CD4-positive, alpha-beta T cell treated with Interleukin-15 for 1 hour (primary cell): ENCODE measurements at places on chromosomes 13 and 19.

GRCh38 chr19:34319785-34320184 is 45.2 kb upstream of the GPI start:
- no peak for DNase-seq

DNA sequence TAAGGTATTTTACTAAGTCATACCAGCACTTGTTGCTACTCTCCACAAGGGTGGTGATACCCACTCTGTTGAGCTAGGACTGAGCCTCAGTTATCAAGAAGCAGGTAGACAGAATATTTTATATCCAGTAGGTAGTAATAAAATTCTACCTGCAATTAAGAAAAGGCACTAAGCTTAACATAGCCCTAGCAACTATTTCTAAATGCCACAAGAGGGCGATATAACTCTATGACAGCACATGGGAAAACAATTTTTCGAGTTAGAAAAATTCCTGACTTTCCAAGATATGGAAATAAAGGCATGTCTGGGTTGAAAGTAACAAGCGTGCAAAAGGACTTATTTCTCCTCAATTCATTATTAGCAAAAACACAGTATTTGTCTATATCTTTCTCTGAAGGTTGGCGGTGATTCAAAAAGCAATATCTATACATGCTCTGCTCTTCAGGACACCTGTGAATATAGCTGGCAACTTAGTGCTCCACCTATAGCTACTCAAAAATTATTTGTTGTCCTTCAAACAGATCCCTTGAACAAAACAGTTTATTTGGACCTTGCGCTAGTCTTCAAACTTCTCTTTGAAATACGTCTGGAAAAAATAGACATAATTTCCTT is 14.7 kb downstream of the CCDC169 start:
- DNase-seq: no peak

- no peak for DNase-seq
Measured at GRCh38 chr13:67950603-67951002, 720.5 kb upstream of the PCDH9 start.

DNA sequence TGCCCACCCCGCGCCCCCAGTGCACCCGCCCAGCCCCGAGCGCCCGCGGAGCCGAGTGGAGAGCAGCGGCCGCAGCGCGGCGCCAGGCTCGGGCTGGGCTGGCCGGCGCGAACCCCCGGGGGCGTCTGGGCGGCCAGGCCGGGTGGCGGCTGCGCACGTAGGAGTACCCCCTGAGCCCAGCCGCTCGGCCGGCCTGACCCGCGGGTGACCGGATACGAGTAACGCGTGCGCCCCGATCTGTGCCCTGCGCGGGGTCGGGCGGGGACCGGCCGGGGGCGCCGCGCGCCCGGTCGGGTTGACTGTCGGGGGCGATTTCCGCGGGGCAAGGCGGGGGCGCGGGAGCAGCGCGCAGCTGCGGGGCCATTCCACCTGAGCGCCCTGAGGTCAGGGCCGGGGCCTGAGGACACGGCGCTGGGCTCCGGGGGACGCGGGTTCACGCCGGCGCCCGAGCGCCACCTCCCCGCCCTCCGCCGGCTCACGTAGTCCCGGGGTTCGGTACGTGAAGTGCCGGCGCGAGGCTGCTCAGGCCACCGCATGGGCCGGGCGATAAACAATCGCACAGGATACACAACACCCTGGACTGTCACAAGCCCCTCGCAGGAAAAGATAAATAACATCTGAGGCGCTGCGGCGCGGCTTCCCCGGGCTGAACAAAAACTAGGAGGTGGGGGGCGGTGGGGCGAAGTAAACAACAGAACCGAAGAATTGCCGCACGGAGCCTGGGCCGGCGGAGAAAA is 37.6 kb upstream of the FLT1 start:
- DNase-seq: no peak

- no peak for DNase-seq
Measured at GRCh38 chr13:109272595-109273325, 513.6 kb downstream of the IRS2 start.

DNA sequence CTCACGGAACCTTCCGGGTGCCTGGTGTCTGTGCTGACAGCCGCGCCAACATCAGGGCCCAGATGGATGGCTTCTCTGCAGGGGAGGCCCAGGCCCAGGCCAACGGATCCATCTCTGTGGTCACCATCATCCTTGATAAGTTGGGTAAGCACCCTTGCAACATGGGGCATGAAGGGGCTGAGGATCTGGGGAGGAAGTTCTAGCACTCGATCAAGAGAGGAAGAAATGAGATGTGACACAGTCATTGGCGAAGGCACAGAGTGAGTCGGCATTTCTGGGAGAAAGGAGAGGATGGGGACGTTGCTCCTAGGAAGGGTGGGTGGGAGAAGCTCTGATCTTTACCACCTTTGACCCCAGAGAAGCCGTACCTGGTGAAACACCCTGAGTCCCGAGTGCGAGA is 4.4 kb downstream of the CILP2 start:
- DNase-seq: no peak

GRCh38 chr13:64850017-64850416 is 2380.1 kb downstream of the PCDH9 start:
- DNase-seq: no peak

DNA sequence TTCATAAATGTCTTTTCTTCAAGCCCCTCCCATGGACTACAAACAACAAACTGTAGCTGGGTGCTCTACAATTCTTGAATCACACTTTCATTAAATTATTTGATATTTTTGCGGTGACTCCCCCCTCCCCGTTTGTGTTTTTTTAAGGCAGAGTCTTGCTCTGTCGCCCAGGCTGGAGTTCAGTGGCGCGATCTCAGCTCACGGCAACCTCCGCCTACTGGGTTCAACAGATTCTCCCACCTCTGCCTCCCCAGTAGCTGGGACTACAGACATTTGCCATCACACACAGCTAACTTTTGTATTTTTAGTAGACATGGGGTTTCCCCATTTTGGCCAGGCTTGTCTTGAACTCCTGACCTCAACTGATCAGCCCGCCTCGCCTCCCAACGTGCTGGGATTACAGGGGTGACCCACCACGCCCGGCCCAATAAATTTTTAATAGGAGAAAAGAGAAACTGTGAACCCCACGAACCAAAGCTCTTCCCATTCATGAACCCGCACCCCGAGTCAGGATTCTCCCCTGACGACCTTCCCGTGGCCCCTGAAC is 703 bp downstream of the ZNF506 start:
- DNase-seq: peak; percentile 36

DNA sequence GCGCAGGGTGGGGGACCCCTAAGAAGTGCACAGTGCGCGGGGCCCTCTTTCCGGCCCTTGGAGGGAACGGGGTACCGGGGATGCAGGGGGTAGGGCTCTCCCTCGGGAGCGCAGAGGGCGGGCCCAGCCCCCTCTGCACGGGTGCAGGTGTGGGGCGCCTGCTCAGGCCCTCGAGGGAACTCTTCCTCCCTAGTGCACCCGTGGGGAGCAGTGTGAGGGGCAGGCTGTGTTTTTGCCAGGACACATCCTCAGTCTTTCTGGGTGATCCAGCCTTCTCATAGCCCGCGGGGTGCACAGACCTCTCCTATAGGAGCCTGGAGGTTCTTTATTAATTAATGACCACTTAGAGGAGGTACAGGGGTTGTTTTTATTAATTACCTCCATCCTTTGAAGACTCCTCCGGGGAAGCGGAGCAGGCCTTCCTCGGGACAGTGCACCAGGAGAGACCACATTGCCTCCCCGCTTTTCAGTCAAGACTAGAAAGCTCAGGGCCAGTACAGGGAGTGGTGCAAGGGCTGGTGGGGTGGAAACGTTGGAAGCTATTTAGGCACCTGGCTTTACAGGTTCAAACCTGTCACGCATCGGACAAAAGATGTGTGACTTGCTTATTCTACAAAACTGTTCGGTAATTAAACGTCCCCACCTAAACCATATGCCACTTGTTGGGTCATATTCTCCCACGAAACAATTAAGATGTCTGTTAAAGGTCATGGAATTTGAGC is 598 bp upstream of the GJB6 start:
- DNase-seq: no peak

- no peak for DNase-seq
Measured at GRCh38 chr19:29880498-29881081, 61.4 kb upstream of the URI1 start.

GRCh38 chr19:44574186-44574950 is 39.0 kb upstream of the IGSF23 start:
- no peak for DNase-seq

DNA sequence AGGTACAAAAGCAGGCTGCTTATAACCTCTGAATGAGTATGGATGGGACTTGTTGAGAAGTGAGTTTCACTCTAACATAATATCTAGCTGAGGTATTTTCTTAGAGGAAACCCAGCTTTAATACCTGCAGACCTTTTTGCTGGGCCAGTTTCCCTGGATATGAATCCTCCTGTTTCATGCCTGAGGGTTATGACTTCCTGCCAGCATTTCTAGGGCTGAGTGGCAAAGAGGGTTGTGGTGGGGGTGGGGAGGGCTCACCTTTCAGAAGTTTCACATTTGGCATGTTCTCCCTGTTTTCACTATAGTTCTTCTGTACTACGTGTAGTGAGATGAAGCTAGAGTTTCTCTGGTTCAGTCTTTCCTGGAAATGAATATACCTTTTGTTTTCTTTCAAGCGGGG is 73.7 kb downstream of the LACC1 start:
- no peak for DNase-seq

GRCh38 chr13:29852472-29853054 is 2.1 kb upstream of the UBL3 start:
- DNase-seq: no peak

GRCh38 chr19:17370026-17370587 is 7.0 kb downstream of the PLVAP start:
- no peak for DNase-seq

DNA sequence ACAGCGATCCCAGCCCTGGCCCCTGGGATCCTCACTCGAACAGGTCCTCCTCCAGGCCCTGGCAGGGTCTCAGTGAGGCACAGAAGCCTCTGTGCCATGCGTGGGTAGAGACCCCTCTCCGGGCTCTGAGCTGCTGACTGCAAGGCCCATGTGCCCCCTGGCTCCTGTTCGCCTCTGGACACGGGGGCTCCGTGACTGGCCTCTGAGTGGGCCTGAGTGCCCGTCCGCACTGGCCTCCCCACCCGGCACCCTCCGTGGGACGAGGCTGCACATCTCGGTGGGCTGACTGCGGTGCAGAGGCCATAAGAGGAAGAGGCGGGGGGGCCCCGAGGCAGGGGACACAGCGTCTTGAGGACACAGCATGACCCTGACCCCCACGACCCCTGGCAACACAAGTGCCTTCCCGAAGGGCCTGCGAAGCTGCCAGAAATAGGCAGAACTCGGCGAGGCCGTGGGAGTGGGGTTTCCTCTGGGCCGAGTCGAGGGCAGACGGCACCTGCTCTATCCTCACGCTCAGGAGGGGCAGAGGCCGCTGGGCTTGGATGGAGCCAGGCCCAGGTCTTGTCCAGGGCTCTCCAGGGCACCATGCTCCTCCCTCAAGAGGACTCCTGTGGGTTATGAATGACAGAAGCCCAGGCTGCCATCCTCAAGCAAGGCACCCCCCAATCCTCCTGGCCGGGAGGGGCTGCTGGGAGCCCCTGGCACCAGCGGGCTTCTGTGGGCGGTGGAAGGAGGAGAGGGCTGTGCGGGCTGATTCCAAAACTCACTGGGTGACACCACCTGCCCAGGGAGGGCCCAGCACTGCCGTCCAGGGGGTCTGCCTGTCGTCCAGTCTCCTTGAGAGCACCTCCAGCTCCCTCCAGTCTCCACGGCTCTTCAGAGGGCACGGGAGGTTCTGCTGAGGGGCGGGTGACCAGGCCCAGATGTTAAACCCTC is 52.6 kb downstream of the RASA3 start:
- DNase-seq: no peak

DNA sequence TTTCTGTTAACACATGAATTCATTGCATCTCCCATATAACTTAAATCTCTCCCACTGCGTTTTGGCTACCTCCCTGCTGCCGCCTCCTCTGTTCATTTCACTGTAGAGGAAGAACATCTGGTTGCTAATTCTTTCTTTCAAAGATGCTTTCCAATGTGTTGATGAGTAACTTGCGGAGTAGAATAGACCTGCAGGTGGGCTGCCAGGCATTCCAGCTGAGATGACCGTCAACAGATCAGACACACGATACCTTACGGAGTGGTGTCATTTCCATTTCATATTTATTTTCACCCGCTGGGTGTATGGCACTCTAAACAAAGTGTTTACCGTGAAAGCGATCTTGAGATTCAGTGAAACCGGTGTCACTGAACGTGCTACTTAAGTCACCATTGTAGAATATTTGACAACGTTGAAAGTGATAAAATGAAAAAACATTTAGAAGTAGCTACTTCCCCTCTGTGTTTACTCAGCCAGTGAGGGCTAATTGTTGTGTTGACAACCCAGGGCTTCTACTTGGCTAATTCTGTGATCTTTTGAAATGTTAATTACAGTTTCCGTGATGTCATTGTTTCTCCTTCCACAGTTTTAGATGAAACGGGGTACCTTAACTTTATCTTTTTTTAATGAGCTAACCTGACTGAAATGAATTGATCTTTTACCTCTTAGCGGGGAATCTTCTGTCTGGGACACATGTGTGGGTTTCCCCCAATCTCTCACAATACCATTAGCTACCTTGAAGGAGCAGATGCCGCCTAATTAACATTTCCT is 228.5 kb upstream of the ARGLU1 start:
- no peak for DNase-seq

- no peak for DNase-seq
Measured at GRCh38 chr13:94480672-94481145, 1.2 kb upstream of the DCT start.

DNA sequence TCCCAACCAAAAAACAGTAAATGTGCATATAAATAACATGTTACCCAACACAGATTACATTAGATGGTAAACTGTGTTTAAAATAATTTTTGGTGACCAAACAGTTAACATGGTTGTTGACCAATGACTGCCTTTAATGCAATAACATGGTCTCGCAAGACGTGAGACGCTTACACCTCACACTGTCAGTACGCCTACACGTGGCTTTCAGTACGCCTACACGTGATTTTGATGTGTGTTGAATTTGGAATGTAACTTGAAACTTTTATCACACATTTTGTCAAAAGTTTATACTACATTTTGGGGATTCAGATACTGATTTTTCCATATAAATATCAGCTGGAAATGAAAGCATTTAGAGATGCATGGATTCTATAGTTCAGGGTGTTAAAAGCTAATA is 32.0 kb downstream of the SLC7A9 start:
- no peak for DNase-seq

- DNase-seq: no peak
Measured at GRCh38 chr19:28718909-28719308, 494.0 kb downstream of the UQCRFS1 start.

DNA sequence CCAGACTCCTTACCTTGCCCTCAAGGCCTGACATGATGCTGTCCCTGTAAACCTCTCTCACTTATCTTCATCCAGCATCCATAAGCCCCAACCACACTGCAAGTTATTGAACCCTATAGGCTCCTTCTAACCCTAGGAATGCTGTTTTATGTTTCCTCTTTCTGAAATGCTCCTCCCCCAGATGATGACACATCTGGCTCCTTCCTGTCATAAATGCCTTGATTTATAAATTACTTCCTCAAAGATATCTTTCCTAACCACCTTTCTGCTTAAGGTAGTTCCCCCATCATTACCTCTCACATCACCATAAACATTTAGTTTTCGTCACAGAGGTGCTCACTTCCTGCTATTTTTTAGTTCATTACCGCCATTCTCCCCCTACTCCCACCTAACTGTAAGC is 12.3 kb downstream of the RUBCNL start:
- peak; percentile 26 for DNase-seq
